Fibroblast of skin of right biceps (primary cell): ENCODE measurements at places on chromosomes 4 and X.
A peak's percentile ranks its signal among the peaks of the same experiment; 100 is the strongest.

GRCh38 chr4:40335525-40335894 lies 377 bp downstream of the CHRNA9 start:
- DNase-seq = peak; percentile 90

- DNase-seq = no peak
Measured at GRCh38 chr4:56817840-56818491, 3.5 kb downstream of the SPINK2 start.

DNA sequence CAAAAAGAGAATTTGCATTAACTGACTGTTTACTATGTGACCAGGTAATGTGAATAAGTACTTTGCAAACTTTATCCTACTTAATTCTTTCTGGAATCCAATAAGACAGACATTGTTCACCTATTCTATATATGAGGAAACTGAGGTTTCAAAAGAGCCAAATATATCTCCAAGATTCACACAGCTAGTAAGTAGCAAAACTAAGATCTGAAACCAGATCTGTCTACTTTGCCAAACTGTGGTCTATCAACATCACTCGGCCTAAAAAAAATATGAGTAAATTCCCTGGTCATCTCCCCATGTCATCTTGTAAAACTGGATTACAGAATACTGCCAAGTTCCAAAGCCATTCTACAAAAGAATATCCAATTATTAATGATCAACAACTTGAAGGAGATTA lies 52.8 kb downstream of the ANAPC10 start:
- no peak for DNase-seq

DNA sequence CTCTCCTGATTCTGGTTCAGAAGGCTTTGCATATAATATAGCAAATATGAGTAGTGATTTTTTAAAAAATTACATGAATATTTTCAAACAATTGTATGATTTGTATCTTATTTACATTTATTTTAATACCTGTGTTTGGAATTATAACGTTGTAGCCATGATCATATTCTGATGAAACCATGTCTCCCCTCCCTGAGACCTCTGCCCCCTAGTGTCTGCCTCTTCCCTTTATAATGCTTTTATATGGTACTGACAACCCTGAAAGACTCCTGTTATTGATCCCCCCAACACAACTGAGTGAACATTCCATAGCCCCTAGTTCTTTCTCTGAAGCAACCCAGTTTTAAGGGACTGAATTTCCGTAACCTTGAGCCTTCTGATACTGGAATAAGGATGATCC lies 187.4 kb downstream of the SOX3 start:
- no peak for DNase-seq

GRCh38 chr4:7333024-7333780 lies 101.5 kb downstream of the PSAPL1 start:
- DNase-seq = no peak

GRCh38 chr4:78318126-78318525 lies 233.4 kb upstream of the ANXA3 start:
- peak; percentile 30 for DNase-seq

GRCh38 chrX:138754861-138755260 lies 43.3 kb upstream of the FGF13 start:
- peak; percentile 22 for DNase-seq

- DNase-seq = no peak
Measured at GRCh38 chrX:65601126-65601525, 66.3 kb upstream of the MSN start.

GRCh38 chr4:20895208-20895607 lies 194.9 kb downstream of the PACRGL start:
- DNase-seq = no peak

DNA sequence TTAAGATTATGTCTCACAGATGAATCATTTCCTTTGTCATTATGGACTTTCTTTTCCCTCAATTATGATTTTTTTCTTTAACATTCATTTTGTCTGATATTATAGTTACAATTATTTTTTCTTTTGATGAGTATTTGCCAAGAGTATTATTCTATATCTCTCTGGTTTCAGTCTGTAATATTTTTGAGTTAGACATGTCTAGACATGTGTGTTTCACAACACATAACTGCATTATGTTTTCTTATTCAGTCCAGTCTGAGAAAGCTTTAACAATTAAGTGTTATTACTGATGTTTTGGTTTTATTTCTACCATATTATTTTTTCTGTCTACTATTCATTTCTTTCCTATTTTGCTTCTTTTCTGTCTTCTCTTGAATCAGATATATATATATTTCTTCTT lies 108.3 kb upstream of the MID1IP1 start:
- DNase-seq = no peak

DNA sequence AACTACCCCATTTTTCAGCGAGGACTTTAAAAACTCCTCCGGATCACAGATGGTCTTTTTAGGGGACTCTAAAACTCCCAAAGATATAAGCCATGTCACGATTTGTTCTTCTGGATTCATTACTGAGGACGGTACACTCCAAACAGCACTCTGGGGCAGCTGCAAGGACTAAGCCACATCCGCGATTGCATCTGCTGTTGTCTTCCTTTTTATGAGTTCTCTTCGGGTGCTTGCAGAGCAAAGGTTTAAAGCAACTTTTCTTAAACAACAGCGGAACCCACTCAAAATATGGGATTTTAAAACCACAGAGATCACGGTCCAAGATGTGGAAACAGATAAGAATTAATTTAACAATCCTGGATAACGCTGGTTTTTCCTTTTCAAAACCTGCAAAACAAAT lies at the start of gene ARHGEF6:
TSS of gene ARHGEF6 (minus strand) at position 170 of the 400 bp plus-strand sequence. CDS start at position 120, 50 bp downstream.
- no peak for DNase-seq

- DNase-seq = no peak
Measured at GRCh38 chr4:89072921-89073320, 15.9 kb upstream of the FAM13A start.

- DNase-seq = no peak
Measured at GRCh38 chrX:76172325-76172893, 453 bp upstream of the PBDC1 start.

DNA sequence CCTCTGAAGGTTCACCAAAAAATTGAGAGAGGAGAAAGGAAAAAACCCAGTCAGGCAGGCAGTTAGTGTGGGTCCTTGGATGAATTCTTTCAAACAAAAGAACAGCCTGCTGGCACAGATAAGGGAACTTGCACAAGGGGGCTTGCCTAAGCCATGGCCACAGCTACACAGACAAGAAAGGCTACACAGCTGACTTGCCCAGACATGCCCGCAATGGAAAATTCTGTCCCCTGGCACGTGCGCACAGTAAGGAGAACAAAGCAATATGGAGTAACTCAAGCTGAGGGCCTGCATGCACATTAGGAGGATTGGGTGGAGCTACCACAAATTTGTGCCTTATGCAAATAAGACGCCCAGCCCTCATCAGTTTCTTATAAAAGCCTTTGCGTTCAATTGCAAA lies 512.5 kb upstream of the HTR2C start:
- no peak for DNase-seq

DNA sequence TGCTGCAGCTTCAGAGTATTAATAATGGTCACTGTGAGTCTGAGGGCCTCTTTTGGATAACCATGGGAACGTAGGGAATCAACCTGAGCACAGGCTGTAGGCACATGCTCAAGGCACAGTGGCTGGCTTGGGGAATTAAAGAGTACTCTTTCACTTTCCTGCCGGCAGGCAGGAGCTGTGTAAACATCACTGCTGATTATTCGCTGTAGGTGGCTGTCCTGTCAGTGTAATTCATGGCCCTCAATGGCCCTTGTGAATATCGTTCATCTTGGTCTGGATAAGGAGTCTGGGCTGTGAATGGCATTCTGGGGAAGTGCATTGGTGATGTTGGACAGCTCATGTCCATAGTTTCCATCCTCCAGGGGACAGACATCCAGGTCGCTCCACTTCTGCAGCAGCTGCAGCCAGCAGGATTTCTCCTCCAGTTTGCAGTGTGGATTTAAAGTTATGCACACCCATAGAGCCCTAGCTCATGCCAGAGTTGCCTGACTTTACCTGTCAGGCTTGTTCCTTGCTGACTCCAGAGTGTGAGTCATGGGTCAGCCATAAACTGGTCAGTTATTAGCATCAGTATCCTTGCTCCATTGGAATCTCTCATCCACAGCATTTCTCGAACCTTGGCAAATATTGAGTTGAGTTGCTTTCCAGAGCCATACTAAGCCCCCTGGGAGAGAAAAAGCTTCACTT lies 43.0 kb downstream of the C4orf33 start:
- no peak for DNase-seq

DNA sequence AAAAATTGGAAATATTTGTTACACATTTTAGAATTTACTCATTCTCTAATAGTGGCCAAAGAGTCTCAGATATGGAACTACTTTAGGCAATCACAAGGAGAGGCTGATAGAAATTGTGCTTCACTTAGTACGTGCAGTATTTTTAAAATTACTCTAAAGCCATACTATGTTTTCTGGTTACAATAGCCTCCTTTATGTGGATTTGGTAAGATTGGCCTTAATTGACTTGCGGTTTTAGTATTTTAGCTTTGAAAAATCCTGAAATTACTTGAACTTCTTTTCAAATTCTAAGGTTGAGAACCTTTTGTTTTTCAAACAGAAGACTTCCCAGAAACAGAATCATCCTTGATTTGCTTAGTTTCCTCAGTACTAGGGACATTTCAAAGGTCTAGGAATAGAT lies 215.2 kb downstream of the SLC4A4 start:
- no peak for DNase-seq

- peak; percentile 28 for DNase-seq
Measured at GRCh38 chr4:3199653-3200422, 49.1 kb upstream of the MSANTD1 start.

DNA sequence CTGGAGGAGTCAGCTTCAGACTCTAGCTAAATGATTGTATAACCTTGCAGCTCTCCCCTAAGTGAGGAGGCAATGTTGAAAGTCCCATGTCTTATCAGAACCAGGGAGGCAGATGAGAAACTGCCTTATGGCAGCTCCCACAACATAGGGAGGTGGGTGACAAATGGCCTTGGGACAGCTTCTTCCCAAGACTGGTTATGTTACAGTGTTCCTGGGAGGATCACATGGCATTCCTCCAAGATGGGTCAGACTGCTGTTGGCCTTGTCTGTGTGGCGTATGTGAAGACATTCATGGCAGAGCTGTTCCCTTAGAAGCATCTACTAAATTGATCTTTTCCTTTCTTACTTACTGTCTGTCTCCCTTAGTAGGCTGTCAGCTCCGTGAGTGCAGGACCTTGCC lies 42.0 kb downstream of the HPRT1 start:
- no peak for DNase-seq

DNA sequence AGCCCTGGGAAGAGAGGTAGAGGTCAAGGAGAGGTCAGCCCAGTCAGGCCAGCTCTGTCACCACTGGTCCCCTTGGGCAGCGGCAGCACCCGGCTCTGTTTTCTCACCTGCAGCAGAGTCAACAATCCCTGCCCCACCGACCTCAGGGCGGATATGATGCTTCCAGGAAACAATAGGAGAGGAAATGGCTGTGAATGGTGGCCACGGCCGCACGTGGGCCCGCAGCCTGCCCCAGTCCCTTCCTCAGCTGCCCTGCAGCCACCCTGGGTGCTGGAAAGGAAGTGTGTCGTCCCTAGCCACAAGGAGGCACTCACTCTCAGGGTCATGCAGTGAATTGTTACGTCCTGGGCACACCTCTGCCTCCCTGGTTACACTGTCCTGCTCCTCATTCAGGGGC lies 92.5 kb upstream of the ENPP6 start:
- DNase-seq = no peak

- peak; percentile 5 for DNase-seq
Measured at GRCh38 chrX:31420711-31421151, 348.9 kb upstream of the FTHL17 start.

GRCh38 chrX:136619899-136620505 lies 28.0 kb upstream of the CD40LG start:
- no peak for DNase-seq

DNA sequence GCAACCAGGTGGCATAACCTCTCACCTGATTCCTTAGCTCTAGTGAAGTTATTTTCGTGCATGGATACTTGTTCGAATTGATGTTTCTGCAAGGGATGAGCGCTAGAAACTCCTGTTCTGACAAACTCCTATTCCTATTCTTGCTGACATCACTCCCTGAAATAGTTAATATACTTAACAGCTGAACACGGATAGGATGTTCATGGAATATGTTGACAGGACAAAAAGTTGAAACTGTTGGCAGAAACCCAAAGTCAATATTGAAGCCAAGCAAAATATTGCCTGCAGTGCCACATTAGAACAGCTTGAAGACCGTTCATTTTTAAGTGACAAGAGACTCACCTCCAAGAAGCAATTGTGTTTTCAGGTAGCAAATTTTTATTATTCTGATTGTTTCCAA lies at the start of gene KLKB1:
TSS of gene KLKB1 (plus strand) at position 287 of the 400 bp plus-strand sequence. CDS start 689 bp downstream, outside the sequence.
- DNase-seq = peak; percentile 5

DNA sequence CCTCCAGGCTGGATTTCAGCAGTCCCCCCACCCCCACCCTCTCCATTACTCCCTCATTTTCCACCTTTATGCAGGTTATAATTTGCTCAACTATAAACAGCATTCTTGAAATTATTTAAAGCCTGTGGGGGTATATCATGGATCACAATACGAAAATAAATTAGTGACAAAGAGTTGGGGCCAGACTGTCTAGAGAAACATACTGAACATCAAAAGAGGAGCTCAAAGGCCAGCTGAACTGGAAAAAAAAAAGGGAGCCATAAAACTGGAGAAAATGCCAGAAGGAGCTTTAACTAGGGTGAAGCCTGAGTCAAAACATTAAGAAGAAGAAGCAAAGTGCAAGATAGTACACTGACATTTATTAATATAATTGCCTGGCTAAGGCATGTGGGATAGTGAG lies 137.8 kb downstream of the ANTXR2 start:
- DNase-seq = no peak

DNA sequence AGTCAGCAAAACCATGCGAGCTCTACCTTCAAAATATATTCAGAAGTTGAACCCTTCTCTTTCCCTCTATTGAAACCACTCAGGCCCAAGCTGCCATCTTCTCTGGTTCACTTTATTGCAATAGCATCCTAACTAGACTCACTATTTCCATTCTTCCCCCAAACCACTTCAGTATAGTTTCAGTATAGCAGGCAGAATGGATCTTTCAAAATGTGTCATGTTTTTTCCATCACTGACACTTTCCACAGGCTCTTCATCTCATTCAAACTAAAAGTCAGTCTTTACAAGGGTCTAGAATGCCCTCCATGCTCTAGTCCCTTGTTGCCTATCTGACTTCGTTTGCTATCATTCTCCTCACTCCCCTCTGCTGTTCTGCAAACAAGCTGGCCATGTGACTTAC lies 274.4 kb downstream of the IDS start:
- DNase-seq = no peak

DNA sequence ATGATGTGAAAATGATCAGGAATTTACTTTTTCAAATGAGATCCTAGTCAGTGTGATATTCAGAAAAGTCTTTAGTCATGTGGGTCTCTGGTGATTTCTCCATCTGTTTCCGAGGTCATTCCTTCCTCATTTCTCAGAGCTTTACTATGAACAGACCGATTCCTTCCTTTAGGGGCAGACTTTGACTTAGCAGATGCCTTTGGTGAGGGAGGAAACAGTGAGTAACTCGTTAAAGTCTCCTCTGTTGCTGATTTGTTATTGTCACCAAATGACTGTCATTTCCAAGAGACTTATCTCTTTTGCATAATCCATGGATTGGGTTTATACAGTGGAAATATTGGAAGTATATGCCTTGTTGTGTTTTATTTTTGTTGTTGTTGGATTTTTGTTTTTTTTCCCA lies 76.2 kb upstream of the CD99 start:
- peak; percentile 86 for DNase-seq

- no peak for DNase-seq
Measured at GRCh38 chr4:46594661-46595060, 204.7 kb upstream of the GABRA2 start.

- no peak for DNase-seq
Measured at GRCh38 chr4:119238068-119238722, 25.7 kb downstream of the USP53 start.
